ENCODE measurements at places on chromosomes 1 and 21. TPM values are rescaled to one million over a fixed set of nuclear protein-coding genes. Genes with fewer than 3 reads are reported as not detected.

Gene HLCS
- 21.2 TPM for total RNA-seq

Gene DIO1
- not detected for total RNA-seq

Gene MYBPH
- not detected for total RNA-seq

Gene B3GALT2
- total RNA-seq, result 1.3 TPM

Gene RHBDL2
- total RNA-seq, result not detected

Data from Peyer's patch (tissue), 4 donors.